Lower lobe of right lung (tissue), 2 donors: ENCODE measurements at places on chromosomes 6 and 20. TPM values are rescaled to one million over a fixed set of nuclear protein-coding genes. Genes with fewer than 3 reads are reported as not detected.

PAK5 gene
- total RNA-seq = 0.21 TPM

SLC35D3 gene
- not detected for total RNA-seq

IL17A gene
- not detected for total RNA-seq

RRAGD gene
- total RNA-seq = 62.9 TPM

CST2 gene
- total RNA-seq = not detected

PFDN4 gene
- total RNA-seq = 15.3 TPM

CASS4 gene
- 23.9 TPM for total RNA-seq

RAET1G gene
- 0.83 TPM for total RNA-seq

GSTA3 gene
- 2.1 TPM for total RNA-seq

MARCKS gene
- 62.1 TPM for total RNA-seq

SNAP25 gene
- 0.65 TPM for total RNA-seq

TRIM10 gene
- total RNA-seq = not detected

FOXS1 gene
- total RNA-seq = 1.1 TPM

MRPL18 gene
- total RNA-seq = 47.8 TPM
